Smooth muscle cell of the brain vasculature (primary cell): ENCODE measurements at places on chromosomes 6 and 20.

DNA sequence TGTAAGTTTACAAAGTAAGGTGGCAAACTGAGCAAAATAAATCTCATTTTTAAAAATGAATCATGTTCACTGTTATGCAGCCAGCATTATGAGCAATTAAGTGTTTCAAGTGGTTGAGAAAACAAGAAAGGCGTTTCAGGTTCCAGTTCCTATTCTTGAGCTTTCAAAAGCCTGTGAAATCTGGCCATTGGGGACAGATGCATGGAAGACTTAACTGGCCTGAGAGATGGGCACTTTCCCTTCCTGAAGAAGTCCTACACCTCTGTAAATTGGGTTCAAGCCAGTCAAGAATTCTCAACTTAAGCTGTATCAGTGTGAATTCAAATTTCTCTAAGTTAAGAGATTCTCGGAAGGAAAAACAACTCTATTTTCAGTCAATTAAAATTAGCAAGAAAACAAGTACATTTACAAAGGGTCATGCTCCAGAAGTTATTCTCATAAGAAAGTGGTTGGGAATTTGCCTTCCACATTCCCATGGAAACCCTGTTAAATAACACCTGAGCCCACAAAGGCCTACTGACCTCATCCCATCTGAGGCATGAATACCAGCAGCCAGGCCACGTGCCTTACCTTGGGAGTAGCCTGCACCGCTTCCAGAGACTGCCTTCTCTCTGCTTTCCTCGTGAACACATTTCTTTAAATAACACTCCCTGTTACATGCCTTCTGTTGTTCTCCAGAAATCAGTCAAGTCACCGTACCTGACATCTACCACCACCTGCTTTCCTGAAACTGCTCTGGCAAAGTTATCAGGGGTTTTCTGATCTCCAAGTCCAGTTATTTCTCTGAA, 19.4 kb downstream of the MAP3K5 start:
- DNase-seq: no peak

DNA sequence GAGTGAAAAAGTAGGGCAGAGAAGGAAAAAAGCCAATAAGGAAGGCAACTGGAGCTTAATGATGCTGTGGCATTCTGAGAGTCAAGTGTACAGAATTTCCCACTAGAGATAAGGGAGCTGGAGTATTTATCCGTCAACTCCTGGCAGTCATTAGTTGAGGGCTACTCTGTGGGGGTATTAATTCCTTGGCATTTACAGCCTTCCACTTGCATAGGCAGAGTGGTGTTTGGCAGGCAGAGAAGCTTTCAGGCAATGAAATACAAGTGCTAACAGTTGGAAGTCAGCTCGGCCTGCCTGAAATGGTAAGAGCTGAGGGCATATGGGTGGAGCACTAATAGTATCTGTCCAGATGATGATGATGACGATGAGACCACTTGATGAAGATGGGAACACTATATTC, 207.3 kb upstream of the FLRT3 start:
- DNase-seq: no peak

GRCh38 chr6:162467679-162468078, 259.9 kb downstream of the PRKN start:
- no peak for DNase-seq

- no peak for DNase-seq
Measured at GRCh38 chr6:156919370-156919769, 142.2 kb downstream of the ARID1B start.

DNA sequence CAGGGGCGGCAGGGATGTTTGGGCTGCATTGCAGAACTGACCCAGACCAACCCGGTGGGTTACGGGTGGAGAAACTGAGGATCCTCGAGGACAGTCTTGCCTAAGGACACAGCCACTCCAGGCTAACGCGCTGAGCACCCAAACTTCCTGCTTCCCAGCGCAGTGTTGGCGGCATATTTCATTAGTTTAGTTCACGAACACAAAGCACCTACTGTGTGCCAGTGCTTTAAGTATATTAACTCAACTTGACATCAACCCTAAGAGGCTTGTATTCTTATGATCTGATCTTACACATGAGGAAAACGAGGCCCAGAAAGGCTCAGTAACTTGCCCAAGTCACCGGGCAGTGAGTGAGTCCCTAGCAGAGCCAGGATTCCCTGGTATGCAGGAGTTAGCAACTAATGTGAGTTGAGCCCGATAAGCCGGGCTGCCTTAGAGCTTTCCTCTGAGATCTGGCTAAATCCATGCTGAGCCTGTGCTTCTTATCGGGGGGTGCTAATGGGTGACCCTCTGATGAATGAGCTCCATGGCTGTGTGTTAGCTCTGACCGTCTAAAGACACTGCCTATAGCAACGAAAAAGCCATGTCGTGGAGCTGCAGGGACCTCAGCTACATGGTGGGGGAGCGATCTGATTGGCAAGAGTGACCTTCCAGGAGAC, 92.7 kb downstream of the CD40 start:
- no peak for DNase-seq

DNA sequence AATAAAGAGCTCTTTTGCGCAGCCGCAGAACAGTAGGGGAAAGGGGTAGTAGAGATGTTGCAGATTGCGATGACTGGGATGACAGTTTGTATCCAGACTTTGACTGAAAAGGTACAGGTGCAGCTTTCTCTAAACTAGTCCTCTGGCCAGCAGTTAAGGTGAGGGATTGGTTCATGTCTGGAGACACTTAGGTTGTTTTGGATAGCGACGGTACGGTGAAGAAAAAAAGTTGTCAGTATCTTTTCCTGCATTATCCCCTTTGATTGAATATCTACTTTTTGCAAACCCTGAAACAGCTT, 537 bp downstream of the PRR3 start:
- no peak for DNase-seq

DNA sequence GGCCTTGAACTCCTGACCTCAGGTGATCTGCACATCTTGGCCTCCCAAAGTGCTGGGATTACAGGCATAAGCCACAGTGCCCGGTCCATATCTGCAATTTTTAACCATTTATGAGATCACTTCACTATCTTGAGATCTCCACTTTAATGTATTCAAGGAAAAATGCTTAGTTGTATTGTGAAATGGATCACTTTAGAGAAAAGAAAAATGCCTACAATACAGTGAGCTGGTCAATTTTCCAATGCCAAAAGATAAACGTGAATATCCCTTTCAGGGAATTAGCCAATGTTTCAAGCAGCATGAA, 82.8 kb upstream of the ZNF217 start:
- DNase-seq: no peak

DNA sequence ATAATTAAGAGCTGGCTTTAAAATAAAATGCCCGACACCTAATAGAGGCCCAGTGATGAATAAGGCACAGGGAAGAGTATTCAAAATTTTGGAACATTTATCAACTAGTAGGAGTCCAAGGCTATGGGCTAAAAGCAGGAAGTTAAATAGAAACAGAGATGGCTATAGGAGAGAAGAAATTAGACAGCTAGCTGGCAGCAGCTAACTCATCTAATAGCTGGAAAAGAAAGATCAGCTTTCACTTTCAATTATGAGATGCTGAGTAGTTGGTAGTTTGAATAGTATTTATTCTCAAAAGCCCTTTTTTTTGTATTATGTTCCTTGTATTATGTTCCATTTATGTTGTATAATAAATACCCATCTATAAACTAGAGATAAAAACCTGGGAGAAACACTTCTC, 215.7 kb downstream of the SLC35F1 start:
- no peak for DNase-seq

GRCh38 chr6:82641677-82642076, 278.1 kb downstream of the TPBG start:
- no peak for DNase-seq

DNA sequence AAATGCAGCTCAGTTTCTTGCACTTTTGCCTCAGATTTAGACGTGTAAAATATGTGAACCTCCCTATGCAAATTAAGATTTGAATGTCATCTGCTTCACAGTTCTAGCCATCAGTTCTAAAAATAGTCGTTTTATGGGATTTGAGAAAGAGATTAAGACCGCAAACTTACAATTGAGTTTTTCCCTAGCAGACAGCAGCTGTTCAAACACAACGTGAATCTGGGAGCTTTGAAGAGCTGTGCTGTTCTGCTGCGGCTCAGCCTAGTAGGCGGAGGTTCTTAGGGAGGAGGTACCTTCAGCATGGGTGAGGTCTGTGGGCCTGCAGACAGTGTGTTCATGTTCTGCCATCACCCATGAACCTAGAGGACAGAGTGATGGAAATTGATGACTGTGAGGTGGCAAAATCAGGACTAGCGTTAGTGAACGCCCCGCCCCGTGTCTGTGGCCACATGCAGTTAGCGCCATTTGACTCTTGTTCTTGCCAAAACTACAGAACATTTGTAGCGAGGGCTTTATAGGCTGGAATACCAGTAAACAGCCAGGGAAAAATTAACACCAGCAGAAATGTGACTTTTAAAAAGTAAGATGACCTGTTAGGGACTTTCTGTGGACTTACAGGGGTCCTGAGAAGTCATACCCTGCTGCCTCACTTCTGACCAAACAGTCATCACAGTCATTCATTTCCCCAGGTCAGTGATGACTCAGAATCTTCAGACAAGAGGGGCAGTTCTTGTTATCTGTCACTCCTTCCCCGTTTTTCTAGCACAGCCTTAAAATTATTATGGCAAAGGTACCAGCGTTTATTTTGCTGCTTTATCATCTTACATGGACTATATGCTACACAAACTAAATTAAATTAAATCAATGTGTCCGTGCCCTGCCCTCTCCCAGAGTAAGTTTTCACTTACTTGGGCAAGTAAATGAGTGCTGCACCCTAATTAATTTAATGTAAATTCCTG, 84.3 kb upstream of the TMEM181 start:
- peak; percentile 66 for DNase-seq
